ENCODE measurements at places on chromosomes 1 and 21. TPM values are rescaled to one million over a fixed set of nuclear protein-coding genes. Genes with fewer than 3 reads are reported as not detected.

PAX7 gene
- not detected for total RNA-seq

SLAMF9 gene
- not detected for total RNA-seq

FAM110D gene
- 1.0 TPM for total RNA-seq

PLA2G2C gene
- total RNA-seq, result 0.17 TPM

DNA sequence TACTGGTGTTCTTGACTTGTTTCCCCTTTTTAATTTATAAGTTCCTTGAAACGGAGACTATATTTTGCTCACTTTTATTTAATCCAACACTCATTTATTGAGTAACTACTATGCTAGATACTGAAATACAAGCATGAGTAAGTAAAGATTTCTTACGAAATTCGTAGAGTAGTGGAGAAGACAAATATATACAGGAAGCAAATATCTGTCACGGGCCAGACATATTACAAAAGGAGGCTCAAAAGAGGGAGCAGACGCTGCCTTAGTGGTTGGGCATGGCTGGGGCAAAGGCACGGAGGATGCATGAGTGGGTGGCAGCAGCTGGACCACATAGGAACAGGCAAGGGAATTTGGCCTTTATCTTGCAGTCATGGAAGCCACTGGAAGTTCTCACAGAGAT is 6.8 kb downstream of the NCF2 start:
- DNase-seq, result no peak

- DNase-seq, result no peak
Observed at GRCh38 chr1:20187103-20187812, 940 bp upstream of the PLA2G2C start.

GRCh38 chr1:32684167-32684811 is 18.3 kb downstream of the SYNC start:
- no peak for DNase-seq

- no peak for DNase-seq
Observed at GRCh38 chr1:224497714-224498573, 63.3 kb upstream of the WDR26 start.

GRCh38 chr1:31705080-31705866 is 1.5 kb upstream of the COL16A1 start:
- peak; percentile 81 for DNase-seq

DNA sequence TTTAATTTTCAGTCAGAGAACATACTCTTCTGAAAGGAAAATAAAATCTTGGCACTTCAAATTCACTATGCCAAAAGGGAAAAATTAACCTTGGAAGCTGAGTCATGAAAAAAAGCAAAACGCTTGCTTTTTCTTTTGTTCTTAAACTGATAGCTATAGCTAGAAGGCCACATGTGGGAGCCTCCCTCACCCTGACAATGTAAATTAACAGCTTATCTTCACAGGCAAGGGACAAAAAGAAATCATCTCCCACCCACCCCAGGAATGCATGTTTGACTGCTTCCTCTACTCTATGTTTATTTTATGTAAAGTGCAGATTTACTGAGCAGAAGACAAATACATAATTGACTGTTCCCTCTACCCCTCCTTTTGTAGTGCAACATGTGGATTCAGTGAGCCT is 38.0 kb downstream of the EBNA1BP2 start:
- DNase-seq, result no peak

DNA sequence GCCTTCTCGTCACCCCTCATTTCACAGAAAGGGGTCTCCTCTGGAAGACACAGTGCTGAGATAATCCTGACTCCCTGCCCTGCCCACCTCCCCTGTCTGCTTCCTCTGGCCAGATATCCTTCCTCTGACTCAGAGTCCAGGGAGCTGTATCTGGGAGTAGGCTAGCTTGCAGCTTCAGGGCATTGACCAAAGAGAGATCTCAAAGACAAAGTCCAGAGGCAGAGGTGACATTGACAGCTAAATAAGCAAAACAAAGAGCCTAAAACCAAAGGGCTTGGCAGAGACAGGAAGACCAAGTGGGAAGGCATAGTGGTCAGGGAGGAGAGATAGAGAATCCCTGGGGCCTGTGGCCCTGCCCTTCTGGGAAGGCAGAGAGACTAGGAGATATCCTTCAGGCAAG is 64.9 kb downstream of the TNR start:
- DNase-seq, result no peak

DNA sequence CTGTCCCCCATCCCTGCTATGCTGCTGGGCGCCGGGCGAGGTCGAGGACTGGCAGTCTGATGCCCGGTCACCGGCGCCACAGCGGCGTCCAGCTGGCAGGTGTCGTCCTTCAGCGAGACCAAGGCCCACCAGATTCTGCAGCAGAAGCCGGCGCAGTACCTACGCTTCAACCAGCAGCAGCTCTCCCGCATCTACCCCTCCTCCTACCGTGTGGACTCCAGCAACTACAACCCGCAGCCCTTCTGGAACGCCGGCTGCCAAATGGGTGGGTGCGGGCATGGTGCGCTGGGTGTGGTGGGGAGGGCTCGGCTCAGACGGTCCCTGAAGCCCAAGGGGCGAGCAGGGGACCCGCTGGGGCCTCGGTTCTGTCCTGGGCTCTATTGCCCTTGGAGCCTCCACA is 20.7 kb downstream of the PLCH2 start:
- DNase-seq, result no peak

DNA sequence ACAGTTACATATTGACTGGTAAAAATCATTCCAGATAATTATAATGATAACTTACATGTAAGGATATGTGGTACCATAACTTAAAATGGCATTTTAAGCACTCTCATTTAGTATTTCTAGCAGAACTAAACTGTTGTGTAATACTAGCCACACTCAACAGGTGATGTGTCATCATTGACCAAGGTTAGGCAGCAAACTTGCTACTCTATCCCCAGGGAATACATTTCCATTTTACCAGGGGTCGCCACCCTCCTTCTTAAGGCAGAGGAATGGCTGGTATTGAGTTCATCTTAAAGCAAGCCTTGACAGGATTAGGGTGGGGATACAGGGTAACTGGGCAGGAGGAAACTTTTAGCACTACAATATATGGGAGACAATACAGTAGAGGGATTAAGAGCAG is 259.8 kb upstream of the CAMK1G start:
- no peak for DNase-seq

- no peak for DNase-seq
Observed at GRCh38 chr1:151718011-151718431, 1.4 kb upstream of the CELF3 start.

GRCh38 chr1:2956576-2956975 is 64.7 kb upstream of the ACTRT2 start:
- DNase-seq, result no peak

- no peak for DNase-seq
Observed at GRCh38 chr1:171637928-171638576, 14.4 kb downstream of the MYOC start.

DNA sequence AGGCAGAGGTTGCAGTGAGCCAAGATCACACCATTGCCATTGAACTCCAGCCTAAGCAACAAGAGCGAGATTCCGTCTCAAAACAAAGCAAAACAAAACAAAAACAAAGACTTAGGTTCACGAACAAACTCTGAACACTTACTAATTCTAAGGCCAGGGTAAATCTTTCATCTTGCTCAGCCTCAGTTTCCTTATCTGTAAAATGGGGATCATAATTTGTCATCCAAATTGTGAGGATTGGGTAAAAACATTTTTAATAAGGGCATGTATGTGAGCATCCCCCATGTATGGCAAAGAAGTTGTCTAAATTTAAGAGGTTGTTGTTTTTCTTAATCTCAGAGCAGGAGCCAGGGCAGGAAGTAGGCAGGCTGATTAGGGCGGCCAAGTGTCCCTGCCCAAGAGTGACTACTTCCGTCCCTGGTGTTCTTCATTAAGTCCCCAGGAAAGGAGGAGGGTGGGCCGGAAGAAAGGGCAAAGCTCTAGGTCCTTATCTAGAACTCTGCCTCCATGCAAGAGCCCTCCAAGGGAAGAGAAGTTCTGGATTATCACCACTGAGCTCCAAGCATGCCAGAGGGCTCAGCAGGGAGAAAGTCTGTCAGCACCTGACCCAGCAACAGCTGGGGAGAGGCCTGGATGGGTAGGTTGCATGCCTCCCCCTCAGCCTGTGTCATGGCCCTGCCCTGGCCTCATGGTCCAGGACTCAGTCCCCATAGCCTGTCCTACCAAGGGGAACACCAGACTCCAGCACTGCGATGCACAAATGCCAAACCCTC is 49.9 kb upstream of the CLIC4 start:
- peak; percentile 81 for DNase-seq

DNA sequence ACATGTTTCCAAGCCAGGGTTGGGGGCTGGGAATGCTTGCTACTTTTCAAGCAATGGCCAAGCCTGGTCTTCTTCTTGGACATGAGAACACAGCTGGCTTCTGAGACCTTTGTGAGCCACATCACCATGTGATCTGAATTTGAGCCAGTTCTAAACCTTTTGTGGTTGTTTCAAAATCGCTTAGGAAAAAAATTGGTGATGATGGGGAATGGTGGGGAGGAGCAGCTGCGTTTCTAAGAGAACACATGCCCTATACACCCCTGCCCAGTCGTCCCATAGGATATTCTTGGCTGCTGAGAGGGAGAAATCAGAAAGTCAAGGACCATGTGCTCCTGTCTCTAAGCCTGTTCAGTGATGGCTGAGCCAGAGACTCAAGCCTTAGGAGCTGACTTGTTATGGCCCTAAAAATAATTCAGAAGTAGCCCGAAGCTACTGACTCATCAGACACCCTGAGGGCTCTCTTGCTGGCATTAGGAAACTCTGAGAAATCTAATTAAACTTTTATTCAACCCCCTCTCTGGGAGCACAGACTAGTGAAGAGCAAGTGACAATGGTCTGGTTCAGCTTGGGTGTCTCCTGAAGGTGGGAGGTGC is 30.5 kb downstream of the CCDC185 start:
- DNase-seq, result no peak

GRCh38 chr1:16083486-16083885 is 10.0 kb upstream of the FAM131C start:
- DNase-seq, result no peak

DNA sequence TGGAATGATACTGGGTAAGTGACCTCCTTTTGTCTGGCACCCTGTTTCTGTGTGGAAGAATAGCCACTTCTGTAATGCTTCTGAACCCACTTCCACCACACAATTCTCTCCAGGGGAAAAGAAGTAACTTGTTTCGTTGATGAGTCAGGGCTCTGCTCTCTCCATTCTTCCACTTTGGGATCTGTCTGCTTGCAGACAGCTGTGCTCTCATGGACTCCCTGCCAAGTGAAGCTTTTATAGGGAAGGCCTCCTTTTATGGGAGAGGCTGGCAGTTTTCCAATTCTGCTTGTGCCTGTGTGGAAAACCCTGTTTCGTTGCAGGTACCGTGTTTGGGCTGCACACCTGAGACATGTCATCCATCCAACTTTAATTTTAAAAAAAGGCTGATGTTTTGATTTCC is 130.7 kb downstream of the GIPC2 start:
- no peak for DNase-seq

DNA sequence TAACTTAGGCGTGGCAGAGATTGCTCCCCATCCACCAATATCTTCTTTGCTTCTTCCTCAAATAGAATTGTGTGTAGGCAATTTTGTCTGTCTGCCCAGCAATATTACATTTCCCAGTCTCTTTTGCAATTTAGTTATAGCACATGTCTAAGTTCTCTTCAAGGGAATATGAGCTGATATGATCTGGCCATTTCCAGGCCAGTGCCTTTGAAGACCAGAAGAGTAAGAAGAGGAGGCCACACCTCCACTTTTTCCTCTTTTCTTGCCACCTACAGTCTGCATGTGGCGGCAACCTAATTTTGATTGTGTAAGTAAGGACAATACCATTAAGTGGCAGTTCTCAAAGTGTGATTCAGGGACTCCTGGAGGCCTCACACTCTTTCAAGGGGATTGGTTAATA is 6.3 kb upstream of the RSBN1 start:
- no peak for DNase-seq

DNA sequence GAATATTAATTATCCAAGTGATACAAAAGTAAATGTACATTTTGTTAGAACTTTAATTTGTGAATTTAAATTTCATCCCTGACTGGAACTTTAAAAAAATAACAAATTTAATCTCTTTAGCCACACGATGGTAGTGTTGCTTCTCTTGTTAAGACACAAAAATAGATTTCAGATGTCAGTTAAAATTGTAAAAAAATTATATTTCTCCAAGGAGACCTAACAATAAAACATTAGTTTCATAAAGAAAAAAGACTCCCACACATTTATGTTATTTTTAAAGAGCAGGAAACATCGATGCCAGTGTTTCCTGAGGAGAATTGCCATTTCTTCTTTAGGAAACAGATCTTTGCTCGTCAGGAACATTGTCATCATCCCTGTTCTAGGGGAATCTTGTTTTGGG is 74.0 kb upstream of the DEPDC1 start:
- DNase-seq, result no peak

GRCh38 chr1:159647616-159648015 is 60.0 kb downstream of the APCS start:
- no peak for DNase-seq

DNA sequence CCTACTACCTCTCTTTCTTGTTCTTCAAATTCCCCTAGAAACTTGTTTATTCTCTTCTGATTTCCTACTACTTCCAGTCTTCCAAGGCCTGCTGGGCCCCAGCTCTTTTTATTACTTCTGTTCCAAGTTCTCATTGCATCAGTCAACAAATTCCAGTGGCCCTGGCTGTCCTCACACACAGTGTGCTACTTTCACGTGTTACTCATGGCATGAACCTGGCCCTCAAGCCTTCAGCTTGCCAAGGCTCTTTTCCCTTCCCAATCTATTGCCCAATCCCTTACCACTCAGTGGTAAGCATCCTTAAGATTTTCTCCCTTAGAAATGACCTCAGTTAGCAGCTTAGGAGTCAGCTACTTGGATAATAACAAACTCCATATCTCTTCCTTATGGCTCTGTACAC is 613.5 kb downstream of the LMO4 start:
- DNase-seq, result no peak
